ENCODE measurements at places on chromosomes 12 and 14.
A peak's percentile ranks its signal among the peaks of the same experiment; 100 is the strongest.

DNA sequence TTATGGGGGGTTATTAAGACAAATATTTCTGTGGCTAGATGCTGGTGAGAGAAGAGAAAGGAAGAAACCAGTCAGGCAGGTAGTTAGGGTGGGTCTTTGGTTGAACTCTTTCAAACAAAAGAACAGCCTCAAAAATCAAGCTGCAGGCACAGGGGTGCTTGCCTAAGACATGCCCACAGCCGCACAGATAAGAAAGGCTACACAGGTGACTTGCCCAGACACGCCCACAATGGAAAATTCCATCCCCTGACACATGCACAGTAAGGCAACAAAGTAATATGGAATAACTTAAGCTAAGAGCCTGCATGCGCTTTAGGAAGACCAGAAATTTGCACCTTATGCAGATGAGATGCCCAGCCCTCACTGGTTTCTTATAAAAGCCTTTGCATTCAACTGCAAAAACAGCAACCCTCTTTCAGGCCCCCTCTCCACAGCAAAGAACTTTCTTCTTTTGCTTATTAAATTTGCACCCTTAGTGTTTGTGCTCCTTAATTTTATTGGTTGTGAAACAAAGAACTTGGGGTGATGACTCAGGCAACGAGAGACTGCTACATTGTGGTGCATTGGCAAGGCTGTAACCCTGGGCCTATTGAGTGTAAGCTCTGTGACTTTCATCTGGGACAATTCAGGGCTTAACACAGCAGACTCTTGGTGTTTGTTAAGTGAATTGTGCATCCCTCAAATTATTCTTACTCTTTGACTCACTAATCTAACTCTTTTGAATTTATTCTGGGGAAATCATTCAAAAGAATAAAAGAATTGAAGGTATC lies 149.4 kb downstream of the RPAP3 start:
- no peak for DNase-seq

GRCh38 chr14:80455031-80455430 lies 243.7 kb upstream of the DIO2 start:
- DNase-seq, result no peak

GRCh38 chr14:61653507-61653906 lies 41.8 kb upstream of the HIF1A start:
- no peak for DNase-seq

DNA sequence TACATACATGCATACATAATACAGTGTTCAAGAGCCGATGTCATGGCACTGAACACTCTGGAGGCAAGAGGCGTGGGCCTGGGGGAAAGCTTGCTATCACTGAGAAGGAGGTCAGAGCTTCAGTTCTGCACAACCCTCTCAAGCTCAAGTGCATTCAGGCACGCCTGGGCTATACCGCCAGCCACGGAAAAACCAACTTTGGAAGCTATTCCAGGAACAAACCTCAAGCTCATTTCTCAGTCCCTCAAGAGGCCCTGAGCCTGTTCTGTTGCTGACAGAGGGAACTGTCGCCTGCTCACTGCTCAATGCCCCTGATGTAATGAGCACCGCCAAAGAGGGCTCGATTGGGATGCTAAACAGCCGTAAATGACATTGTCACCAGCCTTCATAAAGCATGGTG lies 9.2 kb downstream of the NOS1 start:
- no peak for DNase-seq

- DNase-seq, result no peak
Observed at GRCh38 chr12:15214851-15215601, 6.2 kb downstream of the RERG start.

DNA sequence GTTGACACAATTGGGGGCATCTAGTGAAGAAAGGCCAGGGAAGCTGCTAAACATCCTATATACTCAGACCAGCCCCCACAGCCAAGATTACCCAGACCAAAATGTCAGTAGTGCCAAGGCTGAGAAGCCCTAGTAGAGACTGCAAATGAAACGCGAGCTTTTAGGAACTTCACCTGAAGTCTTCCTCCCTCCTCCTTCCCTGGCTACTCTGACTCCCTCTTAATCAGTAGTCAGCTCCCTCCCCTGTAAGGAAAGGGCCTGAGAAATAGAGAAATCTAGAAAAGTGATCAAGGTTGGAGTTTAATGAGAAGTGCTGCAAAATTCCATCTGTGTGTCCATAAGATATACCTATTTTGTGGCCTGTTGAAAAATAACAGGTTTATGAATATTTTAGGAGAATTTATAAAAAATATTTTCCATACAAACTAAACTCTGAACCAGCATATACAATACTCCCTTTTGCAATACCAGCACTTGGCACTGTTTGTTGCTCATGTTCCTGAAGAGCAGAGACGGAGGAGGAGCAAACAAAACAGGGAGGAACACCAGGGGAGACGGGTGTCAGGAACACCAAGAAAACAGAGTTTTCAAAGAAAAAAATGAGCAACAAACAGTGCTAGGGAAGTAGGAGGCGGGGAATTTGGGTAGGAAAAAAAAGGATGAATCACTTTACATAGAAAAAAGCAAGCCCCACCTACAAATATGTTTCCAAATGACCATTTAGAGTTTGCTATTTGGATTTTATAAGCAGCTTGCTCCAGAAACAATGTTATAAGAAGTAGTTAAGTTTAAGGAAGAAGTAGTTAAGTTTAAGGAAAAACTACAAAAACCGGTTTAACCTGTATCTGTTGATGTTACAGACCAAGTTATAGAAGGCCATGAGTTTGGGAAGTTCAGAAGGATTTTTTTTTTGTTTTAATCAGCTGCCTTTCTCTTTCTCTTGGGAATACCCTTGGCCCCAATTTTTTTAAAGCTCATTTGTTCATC lies 282.1 kb upstream of the GRIP1 start:
- no peak for DNase-seq

GRCh38 chr12:109069307-109070271 lies 17.2 kb downstream of the USP30 start:
- DNase-seq, result no peak

DNA sequence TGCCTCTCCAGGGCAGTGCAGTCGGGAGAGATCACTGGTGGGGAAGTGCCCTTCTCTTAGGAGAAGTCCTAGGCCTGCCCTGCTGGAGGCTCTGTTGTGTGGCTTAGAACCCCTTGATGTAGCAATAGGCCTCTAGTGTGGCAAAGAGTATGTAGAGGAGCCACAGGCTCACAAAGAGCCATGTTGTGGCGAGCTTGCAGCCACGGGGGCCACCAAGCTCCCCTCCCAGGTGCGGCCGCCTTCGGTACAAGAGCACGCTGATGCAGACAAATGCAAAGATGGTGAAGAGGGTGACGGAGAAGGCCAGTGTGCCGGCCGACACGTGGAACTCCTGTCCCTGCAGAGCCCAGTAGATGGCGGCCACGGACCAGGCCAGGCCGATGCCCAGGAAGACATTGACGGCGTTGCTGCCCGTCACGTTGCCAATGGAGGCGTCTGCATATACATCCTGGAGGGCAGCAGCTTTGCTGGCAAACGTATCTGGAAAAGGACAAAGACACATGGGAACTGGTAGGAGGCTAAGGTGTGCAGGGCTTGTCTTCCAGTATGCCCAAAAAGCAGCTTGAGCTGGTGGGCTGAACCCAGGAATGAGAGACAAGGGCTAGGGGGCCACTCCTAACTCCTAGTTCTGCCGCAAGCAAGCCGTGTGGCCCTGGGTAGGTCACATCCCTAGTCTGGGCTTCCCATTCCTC lies 142.8 kb downstream of the SLC8A3 start:
- DNase-seq, result peak; percentile 73

DNA sequence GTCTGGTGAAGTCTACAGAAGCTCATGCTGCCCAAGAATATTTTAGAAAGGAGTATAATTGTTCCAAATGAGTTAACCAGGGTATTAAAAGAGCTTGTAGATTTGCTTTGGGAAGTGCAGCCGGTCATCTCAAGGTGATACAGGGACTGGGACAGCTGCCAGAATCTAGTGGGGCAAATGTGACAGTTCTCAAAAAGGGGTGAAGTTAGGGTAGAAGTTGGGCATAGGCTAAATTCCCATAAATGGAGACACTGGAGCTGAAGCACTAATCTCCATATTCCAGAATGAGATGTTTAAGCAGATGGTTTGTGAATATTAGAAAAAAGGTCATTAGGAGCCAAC lies 94.7 kb downstream of the ANO6 start:
- no peak for DNase-seq

DNA sequence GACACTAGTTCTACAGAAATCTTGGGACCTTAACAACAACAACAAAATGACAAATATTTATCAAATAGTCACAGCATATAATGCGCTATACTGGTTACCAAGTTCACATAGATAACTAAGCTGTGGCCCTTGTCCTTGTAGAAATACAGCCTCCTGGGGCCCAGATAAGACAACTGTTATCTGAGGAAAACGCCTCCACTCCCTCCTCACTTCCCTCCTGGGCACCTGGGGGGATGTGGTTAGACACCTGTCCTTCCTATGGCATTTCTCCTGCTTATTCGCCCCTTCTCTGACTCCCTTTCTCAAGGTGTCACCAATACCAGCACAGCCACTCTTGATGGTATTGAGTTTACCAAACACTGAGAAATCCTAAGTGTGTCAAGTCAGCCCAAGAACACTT lies 419.4 kb downstream of the RAD51B start:
- no peak for DNase-seq

DNA sequence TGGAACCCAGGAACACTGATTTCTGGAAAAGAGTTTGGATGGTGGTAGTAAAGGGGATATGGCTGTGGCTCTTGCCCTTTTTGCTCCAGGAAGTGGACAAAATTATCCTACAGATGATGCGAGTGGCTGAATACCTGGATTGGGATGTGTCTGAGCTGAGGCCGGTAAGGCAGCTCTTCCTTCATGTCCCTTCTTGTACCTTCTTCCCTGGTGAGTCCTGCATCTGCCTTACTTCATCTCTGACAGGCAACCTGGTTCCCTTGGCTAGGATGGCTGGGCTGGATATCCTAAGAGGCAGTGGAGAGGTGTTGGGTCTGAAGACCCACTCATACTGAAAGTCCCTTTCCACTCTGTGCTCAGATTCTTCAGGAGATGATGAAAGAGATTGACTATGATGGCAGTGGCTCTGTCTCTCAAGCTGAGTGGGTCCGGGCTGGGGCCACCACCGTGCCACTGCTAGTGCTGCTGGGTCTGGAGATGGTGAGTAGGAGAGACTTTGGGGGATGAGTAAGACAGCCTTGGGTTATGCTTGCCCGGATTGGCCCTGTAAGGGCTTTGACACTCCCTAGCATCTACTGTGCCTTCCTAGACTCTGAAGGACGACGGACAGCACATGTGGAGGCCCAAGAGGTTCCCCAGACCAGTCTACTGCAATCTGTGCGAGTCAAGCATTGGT lies 8.0 kb downstream of the DGKA start:
- DNase-seq, result no peak

DNA sequence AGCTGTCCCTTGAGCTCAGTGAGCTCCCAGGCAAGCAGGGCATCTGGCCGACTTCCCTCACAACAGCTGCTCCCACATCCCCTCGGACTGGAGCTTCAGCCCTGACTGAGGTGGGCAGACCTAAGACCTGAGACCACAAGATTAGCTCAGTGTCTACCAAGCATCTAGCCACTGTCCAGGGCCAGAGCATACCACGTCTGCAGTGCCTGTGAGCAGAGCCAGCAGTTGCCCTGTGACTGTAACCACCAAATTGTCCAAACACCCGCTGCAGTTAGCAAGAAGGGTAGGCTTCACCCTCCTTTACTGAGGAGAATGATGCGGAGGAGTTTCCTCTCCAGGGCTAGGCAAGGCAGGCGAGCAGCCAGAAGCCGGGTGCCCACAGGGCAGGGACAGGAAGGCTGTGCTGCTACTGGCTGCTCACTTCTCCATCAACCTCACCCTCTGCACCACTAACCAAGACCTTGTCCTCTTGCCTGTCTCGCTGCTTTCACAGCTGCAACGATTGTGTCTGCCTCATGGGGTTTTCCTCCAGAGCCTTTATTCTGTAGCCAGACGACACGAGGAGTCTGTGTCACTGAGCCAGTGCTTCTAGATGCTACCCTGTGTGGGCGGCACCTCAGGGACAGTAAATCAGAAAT lies 53.9 kb downstream of the ANAPC7 start:
- DNase-seq, result no peak
